Ecto neural progenitor cell (in vitro differentiated cells): ENCODE measurements at places on chromosomes 12 and 14.

- DNase-seq, result no peak
Observed at GRCh38 chr12:67410667-67411067, 141.5 kb downstream of the CAND1 start.

GRCh38 chr14:103593577-103593976 lies 30.8 kb downstream of the COA8 start:
- no peak for DNase-seq

GRCh38 chr14:77882098-77882497 lies 82.2 kb downstream of the ADCK1 start:
- DNase-seq, result no peak

DNA sequence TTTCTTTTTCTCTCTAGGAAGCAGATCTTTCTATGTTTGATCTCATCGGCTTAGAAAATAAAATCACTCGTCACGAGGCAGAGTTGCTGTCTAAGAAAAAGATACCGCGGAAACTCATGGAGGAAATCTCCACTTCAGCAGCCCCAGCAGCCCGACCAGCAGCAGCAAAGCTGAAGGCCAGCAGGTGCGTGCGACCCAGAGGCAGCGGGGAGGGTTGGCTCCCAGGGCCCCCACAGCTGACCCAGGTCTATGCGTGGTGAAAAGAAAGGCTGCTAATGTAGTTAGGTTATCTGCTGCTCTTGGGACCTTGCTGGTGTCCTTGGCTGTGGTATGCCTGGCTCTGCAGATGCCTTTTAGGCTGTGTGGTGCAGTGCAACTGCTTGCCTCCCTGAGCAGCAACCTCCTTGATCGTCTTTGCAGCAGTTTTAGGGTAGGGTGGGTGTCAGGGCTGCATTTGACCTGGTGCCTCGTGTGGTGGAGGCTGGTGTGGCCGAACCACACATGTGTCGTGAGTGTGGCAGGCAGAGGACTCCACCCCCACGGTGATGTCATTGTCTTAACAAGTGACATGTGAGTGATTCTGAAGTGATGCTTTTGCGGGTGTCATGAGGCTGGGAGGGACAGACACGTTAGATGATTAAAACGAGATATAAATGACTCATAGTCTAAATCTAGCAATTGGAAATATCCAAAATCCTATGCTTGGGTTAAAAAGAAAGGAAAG lies 68.6 kb downstream of the EP400 start:
- DNase-seq, result no peak

DNA sequence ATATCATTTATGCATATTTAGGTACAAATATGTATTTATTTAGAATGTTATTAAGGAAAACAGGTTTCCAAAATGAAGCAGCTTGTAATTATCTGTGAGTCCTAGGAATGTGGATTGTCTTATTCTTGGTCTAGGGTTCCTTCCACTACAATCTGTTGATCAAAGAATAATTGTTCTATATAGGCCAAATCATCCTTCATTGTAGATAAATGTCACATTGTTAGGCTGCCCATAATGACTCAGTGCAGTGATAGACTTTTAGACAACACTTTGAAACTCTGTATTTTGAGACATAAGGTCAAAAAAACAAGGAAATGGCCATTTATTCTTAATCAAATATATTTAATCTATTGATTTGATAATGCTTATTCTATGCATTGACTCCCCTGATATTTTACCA lies 283.0 kb downstream of the ACSS3 start:
- DNase-seq, result no peak

- no peak for DNase-seq
Observed at GRCh38 chr12:100468126-100468525, 5.5 kb upstream of the NR1H4 start.

DNA sequence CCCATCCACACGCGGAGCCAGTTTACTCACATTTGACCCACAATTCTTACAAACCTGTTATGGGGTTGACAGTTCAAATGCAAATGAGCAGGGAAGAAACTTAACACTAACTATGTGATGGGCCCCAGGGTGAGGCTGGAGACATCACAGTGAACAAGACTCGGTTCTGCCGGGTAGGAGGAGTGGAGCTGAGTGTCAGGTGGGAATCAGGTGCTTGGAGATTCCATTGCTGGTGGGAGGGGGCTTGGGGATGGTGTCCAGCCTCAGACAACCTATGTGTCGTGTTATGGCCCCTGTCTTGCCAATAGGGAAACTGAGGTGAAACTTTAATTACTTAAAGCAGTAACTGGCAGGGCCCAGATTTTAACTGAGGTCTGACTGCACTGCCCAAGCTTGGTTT lies 41.9 kb downstream of the BEGAIN start:
- DNase-seq, result no peak
